ENCODE measurements at places on chromosomes 7 and 10. TPM values are rescaled to one million over a fixed set of nuclear protein-coding genes. Genes with fewer than 3 reads are reported as not detected.

- H3K4me1 ChIP-seq, result no peaks in the 10 kb centered on the region
- no peak overlapping the region for H3K4me3 ChIP-seq
- no peak overlapping the region for H3K27ac ChIP-seq
- H3K36me3 ChIP-seq, result no peaks in the 10 kb centered on the region
- no peak for DNase-seq
- no peaks in the 10 kb centered on the region for H3K27me3 ChIP-seq
These were observed 53.6 kb upstream of the EBF3 start for GRCh38 chr10:130017631-130018022.

The NODAL gene
- total RNA-seq, result not detected

GRCh38 chr10:103879831-103880230, 24.5 kb upstream of the SH3PXD2A start:
- no peak overlapping the region for H3K27ac ChIP-seq
- H3K27me3 ChIP-seq, result no peaks in the 10 kb centered on the region
- H3K36me3 ChIP-seq, result peaks cover 48% of the 10 kb centered on the region
- DNase-seq, result no peak

The FAM25G gene
- total RNA-seq, result not detected

DNA sequence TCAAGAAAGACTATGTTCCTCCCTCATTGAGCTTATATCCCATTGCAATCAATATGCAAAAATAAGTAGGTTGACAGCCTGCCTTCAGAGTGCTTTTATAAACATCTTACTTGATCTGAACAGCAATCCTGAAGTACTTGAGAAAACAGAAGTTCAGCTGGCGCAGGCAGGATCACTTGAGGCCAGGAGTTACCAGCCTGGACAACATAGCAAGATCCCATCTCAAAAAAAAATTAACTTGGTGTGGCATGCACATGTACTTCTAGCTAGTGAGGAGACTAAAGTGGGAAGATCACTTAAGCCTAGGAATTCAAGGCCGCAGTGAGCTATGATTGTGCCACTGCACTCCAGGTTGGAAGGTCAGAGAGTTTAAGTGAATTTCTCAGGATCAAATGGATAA, 30.1 kb downstream of the LUC7L2 start:
- H3K27me3 ChIP-seq, result no peaks in the 10 kb centered on the region
- DNase-seq, result no peak
- H3K27ac ChIP-seq, result no peak overlapping the region
- no peak overlapping the region for H3K4me3 ChIP-seq

- H3K36me3 ChIP-seq, result no peaks in the 10 kb centered on the region
- no peak overlapping the region for H3K4me3 ChIP-seq
- DNase-seq, result no peak
These were observed 582.6 kb downstream of the CALN1 start for GRCh38 chr7:71829515-71829914.

GRCh38 chr10:61059636-61060035, 115.7 kb upstream of the RHOBTB1 start:
- no peaks in the 10 kb centered on the region for H3K36me3 ChIP-seq
- no peaks in the 10 kb centered on the region for H3K27me3 ChIP-seq
- H3K4me1 ChIP-seq, result no peaks in the 10 kb centered on the region
- no peak for DNase-seq

All from Peyer's patch (tissue), 4 donors.